GM19239 (cell line): ENCODE measurements at places on chromosomes 12 and 14.

GRCh38 chr12:43315961-43316360 lies 236.0 kb downstream of the ADAMTS20 start:
- DNase-seq = no peak

DNA sequence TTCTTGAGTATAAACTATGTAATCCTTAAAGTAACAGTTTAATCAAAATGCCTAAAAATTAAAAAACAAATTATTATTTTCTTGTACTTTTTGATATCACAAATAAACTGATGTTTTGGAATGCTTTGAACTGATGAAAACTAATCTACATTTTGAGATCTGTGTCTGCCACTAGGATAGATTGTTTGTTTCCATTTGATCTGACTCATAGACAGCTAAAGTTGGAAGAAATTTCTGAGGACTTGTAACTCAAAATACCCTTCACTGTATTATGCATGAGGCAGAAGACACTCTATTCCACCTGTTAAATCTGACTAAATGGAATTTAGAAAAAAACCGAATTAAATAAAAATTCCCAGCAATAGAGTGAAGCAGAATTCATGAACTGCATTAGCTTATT lies 1400.0 kb upstream of the FLRT2 start:
- DNase-seq = no peak

DNA sequence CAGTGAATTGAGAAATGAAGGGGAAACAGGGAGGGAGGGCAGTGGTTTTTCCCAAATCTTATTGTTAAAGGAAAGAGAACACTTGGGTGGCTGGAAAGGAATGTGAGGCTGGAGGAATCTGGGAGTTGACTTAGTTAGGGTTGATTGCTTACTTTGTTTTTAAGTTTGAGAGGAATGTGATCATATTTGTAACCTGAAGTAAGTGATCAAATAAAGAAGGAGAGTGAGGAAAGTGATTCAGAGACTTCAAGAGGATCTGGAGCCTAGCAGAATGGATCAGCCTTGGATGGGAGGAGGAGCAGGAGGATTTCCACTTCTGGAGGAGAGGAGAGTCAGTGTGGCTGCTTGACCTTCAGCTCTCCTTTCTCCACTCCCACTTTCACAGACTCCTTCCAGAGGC lies 6.0 kb upstream of the LRP6 start:
- no peak for DNase-seq

GRCh38 chr12:4564818-4565217 lies 2.8 kb downstream of the DYRK4 start:
- DNase-seq = peak; percentile 25

DNA sequence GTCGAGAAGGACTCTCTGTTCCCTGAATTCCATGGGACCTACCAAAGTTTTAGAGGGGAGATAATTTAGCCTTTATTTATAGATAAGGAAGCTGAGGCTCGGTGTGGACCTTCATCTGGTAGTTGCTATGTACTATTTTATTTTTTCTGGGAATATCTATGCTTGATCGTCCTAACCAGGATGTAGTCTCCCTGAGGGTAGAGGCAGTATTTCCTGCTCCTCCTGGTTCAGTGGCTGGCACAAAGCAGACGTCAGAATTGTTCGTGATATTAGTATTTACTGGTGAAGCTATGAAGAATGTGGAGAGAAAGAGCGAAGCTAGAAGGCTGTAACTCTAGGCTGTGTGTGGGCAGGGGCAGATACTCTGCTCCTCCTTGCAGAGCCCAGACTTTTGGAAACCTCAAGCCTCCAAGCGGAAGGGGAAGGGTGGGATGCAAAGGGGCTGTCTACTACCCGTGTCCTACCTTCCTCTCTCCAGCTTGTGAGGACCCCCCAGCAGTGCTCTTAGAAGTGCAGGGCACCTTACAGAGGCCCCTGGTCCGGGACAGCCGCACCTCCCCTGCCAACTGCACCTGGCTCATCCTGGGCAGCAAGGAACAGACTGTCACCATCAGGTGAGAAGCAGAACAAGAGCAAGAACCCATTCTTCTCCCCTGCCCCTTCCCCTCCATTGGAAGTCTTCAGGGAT lies 1.4 kb downstream of the LRP10 start:
- DNase-seq = no peak
